ENCODE measurements at places on chromosomes 1 and 21.

DNA sequence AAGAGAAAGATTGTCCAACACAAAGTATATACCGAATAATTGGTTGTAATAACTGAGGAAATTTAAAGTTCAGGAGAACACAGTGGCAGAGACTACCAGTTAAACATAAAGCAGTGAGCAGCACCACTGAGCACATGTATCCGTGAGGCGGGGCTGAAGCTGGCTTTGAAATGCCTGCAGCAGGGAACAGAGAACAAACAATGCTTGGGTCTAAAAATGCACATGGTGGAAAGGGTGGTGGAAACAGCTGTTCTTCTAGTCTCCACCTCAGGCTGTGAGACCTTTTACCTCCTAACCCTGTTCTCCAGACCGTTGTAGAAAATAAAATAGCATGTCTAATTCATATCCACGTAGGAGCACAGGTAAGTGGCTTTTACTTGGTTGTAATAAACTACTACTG lies 7.7 kb upstream of the GNG4 start:
- DNase-seq = no peak

DNA sequence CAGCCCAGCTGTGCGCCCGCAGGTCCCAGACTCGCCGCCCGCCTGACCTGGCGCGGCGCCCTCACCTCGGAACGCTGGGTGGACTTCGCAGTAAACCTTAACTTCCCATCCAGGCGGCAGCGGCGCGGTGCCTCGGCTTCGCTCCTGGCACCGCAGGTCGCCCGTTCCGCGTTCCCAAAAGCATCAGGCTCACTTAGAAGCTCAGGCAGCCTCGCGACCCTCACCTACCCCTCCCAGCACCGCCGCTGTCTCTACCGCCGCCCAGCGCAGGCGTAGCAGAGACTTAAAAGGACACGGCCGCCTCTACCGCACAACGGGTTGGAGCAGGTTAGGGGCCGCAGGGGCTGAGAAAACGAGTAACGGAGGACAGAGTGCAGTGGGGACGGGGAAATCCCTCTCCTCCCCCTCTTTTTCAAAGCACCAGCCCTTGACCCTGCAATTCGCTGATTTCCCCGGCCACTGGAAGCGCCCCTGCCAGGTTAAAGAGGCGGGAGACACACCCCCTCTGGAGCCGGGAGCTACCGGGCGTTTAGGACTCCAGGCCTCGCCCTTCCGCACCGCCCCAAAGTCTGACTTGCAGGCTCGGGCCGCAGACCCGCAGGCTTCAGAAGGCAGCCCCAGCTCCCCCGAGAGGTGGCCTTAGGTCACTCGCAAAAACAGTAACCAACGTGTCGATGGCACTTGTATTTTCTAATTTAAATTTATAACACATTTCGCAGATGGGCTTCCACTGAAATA lies 328.5 kb downstream of the FAM72C start:
- DNase-seq = no peak

DNA sequence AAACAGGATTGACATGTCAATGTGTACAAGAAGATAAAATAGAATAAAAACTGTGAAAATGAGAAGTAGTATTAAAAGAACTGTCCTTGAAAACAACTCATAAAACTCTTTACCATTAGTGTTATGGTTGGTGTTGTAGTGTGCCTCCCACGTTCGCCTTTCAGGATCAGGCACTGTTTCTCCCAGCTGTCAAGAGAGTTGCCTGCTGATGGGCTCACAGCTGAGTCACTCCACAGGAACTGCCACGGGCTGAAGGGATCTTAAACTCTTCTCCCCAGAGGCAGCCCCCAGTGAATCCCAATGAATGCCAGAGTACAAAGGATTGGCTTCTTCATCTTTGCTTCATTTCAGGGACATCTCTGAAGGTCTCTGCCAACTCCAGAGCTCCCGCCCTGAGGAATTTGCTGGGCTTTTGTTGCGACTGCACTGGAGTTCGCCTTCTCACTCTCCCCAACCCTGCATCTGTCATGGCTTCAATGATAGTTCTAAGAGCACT lies 119.6 kb downstream of the ADGRL2 start:
- DNase-seq = no peak

DNA sequence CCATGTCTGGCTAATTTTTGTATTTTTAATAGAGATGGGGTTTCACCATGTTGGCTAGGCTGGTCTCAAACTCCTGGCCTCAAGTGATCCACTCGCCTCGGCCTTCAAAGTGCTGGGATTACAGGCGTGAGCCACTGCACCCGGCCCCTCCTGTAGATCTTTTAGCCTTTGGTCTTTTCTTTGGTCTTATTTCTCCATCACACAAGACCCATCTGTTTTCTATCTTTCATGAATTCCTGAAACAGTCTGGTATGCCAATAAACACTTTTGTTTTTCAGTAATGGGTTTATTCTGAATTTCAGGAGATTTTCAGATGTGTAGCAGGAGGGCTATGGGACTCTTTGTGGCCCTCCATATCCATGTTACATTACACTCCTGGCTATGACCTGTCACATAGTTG lies 23.2 kb downstream of the ERRFI1 start:
- DNase-seq = no peak

- DNase-seq = no peak
Measured at GRCh38 chr1:212433577-212434462, 1.1 kb downstream of the NENF start.

DNA sequence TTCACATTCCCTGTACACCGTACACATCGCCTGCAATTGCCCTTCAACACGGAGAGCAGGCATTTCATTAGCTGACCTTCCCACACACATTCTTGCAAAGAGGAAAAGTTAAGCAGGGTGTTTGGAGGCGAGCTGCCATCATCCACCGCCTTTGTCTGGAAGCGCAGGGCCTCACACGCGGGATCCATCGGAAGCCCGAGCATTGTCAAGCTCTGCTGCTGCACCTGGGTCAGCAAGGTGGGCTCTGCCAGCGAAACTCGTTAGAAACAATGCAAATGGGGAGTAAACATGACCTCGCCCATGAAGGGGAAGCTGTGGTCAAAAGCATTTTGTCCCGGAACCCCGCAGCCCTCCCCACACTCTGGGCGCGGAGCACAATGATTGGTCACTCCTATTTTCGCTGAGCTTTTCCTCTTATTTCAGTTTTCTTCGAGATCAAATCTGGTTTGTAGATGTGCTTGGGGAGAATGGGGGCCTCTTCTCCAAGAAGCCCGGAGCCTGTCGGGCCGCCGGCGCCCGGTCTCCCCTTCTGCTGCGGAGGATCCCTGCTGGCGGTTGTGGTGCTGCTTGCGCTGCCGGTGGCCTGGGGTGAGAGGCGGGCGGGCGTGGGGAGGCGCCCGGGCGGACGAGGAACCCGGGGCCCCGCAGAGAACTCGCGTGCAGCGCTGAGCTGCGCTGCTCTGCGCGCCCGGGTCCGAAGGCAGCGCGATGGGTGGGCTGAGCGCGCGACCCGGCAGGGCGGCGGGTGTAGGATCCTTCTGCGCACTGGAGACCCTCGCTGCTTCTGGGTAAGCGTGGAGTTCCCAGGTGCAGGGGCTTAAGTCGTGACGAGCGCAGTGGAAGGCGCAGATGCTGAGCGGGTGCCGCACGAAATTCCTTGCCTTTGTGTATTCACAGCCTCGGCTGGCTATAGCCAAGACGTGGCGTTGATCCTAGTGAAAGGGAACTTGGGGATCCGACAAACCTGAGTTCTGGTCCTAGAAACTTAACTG lies at the start of gene CR1:
TSS of gene CR1 (plus strand) at position 357 of the 992 bp plus-strand sequence. CDS start at position 468, 111 bp downstream.
- peak; percentile 73 for DNase-seq

GRCh38 chr1:226679853-226680516 lies 59.1 kb downstream of the ITPKB start:
- DNase-seq = peak; percentile 78

DNA sequence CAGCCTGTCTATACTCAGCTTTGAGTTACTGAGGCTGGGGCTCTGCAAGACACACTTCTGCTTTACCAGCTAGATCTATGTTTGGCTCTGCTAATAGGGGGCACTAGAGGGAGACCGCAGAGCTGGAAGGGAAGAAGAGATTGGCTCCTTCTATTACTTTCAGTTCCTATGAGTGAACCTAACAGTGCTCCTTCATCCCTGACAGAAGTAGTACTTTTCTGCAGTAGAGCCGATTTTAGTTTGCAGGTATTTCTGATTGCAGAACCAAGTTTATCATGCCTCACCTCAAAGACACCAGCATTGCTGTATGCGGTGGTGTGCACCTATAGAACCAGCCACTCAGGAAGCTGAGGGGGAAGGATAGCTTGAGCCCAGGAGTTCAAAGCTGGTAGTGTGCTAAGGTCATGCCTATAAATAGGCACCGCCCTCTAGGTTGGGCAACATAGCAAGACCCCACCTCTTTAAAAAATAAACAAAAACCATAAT lies 5.7 kb upstream of the ZDHHC18 start:
- peak; percentile 89 for DNase-seq

- DNase-seq = peak; percentile 41
Measured at GRCh38 chr1:75615613-75616435, 4.9 kb upstream of the SLC44A5 start.

GRCh38 chr1:169031566-169032224 lies 74.8 kb upstream of the ATP1B1 start:
- DNase-seq = no peak

DNA sequence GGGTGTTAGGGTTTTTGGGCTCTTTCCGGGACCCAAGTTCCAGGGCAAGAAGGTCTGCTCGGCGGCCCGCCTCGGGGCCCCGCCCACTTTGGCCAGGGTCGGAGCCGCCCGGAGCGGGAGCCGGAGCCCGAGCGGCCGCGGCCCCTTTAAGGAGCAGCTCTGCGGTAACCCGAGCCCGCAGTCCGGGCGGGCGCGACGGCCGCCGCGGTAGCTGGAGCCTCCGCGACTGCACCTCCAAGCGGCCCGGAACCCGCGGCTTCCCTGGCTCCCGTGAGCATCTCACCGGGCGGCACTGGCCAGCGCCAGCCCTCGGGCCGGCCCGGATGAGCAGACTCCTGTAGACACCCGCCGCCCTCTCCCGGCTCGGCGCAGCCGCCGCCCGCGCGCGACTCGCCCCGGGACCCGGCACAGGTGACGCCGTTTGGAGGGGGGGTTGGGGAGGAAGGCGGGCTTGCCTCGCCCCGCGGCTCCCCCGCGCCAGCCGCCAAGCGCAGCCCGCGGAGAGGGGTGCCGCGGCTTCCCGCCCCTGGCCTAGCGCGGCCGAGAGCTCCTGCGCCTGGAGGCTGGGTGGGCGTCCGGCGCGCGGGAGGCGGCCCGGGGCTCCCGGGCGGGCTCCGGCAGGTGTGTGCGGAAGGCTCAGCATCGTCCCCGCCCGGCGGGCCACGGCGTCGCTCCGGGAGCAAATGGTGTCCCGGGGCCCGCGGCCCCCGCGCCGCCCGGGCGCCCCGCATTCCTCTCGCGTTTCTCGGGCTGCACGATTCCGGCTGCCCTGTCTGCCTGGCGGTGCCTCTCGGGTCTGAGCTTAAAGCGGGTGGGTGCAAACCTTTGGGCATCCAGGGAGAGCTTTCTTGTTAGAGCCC lies at the start of gene TLCD4:
TSS of gene TLCD4 (plus strand) at position 149 of the 860 bp plus-strand sequence. CDS start 26,547 bp downstream, outside the sequence.
- DNase-seq = peak; percentile 44

GRCh38 chr21:44903050-44903685 lies 17.5 kb downstream of the ITGB2 start:
- DNase-seq = no peak

GRCh38 chr1:9797049-9797448 lies 26.7 kb downstream of the CLSTN1 start:
- DNase-seq = no peak

GRCh38 chr1:240234485-240235210 lies 143.0 kb downstream of the FMN2 start:
- no peak for DNase-seq

- no peak for DNase-seq
Measured at GRCh38 chr1:226121049-226121586, 58.6 kb downstream of the H3-3A start.

DNA sequence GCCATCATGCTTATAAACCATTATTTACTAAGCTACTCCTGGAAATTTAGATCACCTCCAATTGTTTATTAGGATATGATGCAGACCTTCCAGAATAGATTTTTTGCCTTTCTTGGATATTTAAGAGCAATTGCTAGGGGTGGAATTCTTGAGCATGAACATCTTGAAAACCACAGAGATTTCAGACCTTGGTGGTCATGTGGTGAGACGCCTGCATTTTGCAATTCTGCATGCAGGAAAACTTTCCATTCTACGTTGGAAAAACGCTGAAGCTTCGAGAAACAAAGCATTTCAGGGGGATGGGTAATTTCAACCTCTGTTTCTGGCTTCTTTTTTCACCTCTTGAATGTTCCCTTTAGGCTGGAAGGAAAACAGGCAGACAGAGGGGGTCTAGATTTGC lies 596.3 kb downstream of the KIF26B start:
- no peak for DNase-seq

DNA sequence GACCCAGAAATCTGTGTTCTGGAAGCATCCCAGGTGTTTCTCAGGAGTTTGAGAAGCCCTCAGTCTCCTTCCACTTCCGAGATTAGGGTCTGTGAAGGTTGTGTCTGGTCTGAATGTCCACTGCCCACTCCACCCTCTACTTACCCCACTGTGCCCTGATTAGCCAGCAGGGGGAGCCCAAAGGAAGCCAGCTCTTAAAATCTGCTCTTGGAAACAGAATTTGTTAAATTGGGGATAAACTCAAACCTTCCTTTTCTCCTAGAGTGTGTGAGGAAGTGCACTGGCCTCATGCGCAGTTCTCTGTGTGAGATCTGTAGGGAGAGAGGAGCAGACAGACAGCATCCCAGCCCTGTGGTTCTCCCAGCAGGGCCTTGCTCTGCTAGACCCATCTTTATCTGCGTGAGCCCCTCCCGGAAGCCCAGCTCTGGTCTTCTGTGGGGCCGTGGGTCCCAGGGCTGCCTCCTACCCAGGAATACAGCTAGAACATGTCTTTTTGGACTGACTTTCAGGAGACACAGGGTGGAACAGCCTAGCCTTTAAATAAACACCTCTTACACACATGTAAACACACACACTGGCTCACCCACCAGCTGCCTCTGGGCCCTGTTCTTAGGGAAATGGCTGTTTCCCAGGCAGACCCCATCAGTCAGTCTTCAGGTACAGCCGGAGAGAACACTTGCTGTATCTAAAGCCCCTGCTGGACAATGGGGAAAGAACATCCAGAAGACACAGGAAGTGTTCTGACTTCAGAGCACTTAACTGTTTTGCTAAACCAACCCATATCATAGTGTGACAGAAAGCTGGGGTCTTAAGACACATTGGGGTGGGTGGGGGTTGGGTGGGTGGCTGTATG lies 52.2 kb downstream of the SMYD2 start:
- DNase-seq = peak; percentile 33

DNA sequence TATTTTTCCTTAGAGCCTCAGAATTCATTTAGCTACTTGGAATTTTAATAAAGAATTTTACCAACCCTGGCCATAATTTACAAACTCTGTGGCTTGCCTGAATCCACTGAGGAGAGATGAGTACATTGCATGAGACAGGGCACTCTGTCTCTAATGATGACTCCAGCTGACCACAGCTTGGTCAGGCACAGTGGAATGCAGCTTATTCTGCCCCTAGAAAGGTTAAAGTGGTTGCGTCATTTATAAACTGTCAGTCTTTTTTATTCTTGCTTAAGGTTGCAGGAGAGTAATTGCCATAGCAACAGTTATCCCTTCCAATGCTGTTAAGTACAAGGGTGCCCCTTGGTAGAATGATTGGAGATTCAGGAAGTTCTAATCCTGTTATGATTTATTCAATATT lies 28.3 kb downstream of the PDE4B start:
- DNase-seq = peak; percentile 2

GRCh38 chr1:7420470-7421100 lies 350.5 kb upstream of the VAMP3 start:
- DNase-seq = no peak

- no peak for DNase-seq
Measured at GRCh38 chr1:153597206-153597605, 15.7 kb downstream of the S100A16 start.

- DNase-seq = no peak
Measured at GRCh38 chr1:94993931-94994645, 67.2 kb upstream of the CNN3 start.

GRCh38 chr1:63779338-63780211 lies 5.8 kb downstream of the ROR1 start:
- no peak for DNase-seq

GRCh38 chr1:116279715-116280114 lies 93.3 kb upstream of the ATP1A1 start:
- DNase-seq = no peak
